ENCODE measurements at places on chromosomes 7 and 10.

GRCh38 chr10:12842310-12842709 lies 159.2 kb downstream of the CCDC3 start:
- no peak for DNase-seq

DNA sequence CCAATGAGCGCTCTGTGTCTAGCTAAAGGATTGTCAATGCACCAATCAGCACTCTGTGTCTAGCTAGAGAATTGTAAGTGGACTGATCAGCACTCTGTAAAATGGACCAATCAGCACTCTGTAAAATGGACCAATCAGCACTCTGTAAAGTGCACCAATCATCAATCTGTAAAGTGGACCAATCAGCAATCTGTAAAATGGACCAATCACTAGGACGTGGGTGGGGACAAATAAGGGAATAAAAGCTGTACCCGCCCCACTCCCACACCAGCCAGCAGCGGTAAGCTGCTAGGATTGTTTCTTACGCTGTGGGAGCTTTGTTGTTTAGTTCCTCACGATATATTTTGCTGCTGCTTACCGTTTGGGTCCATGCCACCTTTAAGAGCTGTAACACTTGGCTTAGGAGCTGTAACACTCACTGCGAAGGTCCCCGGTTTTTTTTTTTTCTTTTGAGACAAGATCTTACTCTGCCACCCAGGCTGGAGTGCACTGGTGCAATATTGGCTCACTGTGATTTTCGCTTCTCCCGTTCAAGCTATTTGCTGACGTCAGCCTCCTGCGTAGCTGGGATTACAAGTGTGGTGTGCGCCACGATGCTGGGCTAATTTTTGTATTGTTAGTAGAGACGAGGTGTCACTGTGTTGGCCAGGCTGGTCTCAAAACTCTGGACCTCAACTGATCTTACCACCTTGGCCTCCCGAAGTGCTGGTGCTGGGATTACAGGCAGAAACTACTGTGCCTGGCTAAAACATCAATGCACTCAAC lies 184.8 kb downstream of the PTPN20 start:
- DNase-seq = no peak

DNA sequence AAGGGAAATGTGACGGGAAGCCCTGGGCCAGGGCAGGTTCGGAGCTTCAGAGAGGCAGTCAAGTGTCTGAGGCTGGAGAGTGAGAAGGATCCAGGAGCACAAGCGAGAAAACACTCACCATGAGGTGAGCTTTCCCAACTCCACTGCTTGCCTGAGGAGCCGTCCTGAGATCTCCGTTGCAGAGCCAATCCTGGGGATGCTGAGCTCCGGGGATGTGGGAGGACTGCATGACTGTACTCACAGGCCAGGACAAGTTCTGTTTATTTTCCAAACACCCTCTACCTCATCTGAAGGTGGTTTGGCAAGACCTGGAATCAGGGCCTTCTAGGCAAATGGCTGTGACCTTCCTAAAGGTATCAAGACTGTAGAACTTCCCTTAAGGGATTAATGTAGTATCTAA lies 38.7 kb downstream of the GLI3 start:
- DNase-seq = peak; percentile 44

DNA sequence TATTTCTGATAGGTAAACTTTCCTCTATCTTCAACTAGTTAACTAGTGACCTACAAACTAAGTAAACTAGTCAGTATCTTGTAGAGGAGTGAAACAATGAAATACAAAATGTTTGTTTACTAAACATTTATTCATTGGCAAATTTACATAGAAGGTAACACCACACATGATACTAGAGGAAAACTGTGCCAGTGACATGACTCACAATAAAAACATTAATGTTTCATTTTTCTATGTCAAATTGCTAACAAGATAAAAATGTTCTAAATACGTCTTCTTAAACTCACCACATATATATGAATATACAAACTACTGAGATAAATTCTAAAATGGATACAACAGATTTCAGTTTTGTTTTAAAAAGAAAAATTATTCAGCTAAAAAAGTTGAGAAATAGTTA lies 471.3 kb downstream of the PARD3 start:
- no peak for DNase-seq

GRCh38 chr10:59976909-59977308 lies 70.6 kb upstream of the CCDC6 start:
- DNase-seq = no peak
